ENCODE measurements at places on chromosomes 1 and 21. TPM values are rescaled to one million over a fixed set of nuclear protein-coding genes. Genes with fewer than 3 reads are reported as not detected.

Gene C1orf74
- 0.60 TPM for total RNA-seq

Gene BLACAT1
- total RNA-seq = 0.30 TPM

Gene SH2D1B
- 0.32 TPM for total RNA-seq

Gene OR2T34
- total RNA-seq = not detected

Gene SLAMF1
- 30.7 TPM for total RNA-seq

Gene DNALI1
- total RNA-seq = not detected

Gene CA6
- 2.8 TPM for total RNA-seq

Gene SMCP
- total RNA-seq = not detected

Gene LGR6
- 13.1 TPM for total RNA-seq

Gene VHLL
- not detected for total RNA-seq

Gene OR10Z1
- not detected for total RNA-seq

GRCh38 chr1:230176871-230177411, 109.9 kb downstream of the GALNT2 start:
- DNase-seq = no peak

DNA sequence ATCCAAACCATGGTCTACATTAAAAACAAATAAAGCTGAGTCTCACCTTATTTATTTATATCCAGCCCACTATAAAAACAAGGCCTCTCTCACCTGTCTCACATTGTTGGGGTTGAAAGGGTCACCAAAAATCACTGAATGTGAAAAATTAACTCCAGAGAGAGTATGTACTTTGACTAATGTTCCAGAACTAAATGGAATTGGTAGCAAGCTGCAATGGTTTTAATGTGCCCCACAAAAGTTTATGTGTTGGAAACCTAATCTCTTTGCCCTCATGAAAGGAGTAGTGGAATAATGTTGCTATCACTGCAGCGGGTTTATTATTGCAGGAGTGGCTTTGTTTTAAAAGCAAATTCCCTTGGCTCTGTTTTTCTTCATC, 230.3 kb downstream of the LTN1 start:
- no peak for DNase-seq

DNA sequence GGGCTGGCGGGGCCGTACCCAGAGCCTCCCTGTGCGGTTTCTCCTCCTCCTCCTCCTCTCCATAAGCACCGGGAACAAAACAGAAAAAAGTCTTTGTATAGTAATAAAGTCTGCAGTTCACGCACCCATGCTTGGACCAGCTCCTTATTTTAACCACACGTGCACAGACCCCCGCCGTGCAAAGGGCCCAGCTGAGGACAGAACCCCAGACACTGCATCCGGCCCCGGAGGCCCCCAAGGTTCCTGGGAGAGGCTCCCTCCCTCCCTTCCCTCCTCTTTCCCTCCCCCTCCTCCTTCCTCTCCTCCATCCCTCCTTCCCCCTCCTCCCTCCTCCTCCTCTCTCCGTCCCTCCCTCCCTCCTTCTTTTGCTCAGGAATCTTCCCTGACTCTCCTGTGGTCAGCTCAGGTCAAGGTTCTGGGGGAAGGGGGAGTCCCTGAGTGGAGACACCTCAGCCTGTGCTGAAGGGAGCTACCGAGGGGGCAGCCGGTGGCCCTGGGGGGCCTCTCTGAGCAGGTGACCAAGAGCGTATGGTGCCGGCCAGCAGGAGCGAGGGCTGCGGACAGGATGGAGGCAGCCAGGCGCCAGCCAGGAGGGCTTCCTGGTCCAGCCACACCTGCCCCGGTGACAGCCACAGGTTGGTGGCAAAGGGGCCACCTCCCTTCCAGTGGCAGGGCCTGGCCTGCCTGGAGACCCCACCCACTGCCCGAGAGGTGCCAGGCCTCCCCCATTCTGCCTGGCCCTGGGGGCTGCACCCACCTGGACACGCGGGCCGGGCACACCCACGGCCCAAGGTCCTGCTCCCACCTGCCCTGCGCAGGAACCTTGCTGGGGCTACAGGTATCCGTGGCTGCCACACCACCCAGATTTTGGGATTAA, 3.2 kb upstream of the TTLL10 start:
- no peak for DNase-seq

GRCh38 chr1:167642501-167642826, 12.4 kb downstream of the RCSD1 start:
- no peak for DNase-seq

GRCh38 chr1:27143401-27143800, 11.5 kb downstream of the SLC9A1 start:
- DNase-seq = no peak

GRCh38 chr1:97337250-97338030, 583.4 kb downstream of the DPYD start:
- DNase-seq = no peak

GRCh38 chr1:34330061-34330460, 153.4 kb downstream of the C1orf94 start:
- no peak for DNase-seq

Measured in T-cell (primary cell).